ENCODE measurements at places on chromosomes 1 and 21.

GRCh38 chr1:67880056-67880601 is 46.9 kb upstream of the GNG12 start:
- DNase-seq = no peak

GRCh38 chr1:38003261-38004250 is 1.8 kb downstream of the FHL3 start:
- DNase-seq = no peak

GRCh38 chr1:8815582-8816151 is 1.8 kb downstream of the RERE start:
- DNase-seq = no peak

DNA sequence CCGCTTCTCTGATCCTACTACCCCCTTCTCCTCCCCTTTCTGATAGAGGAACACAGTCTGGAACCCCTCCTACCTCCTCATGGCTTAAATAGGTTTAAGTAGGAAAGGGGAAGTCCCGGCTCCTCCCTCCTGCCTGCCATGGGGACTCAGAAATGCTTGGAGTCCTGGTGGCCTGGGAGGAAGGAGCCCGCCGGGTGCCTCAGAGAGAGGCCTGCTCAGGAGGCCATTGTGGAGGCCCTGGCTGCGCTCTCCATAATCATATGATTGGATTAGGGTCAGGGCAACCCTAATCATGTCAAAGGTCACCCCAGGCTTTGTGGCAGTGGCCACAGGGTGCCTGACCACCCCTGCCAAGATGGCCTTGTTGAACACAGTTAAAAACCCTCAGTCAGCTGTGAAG is 29.0 kb downstream of the WNT3A start:
- DNase-seq = no peak

GRCh38 chr1:97919585-97920261 is 1.1 kb downstream of the DPYD start:
- no peak for DNase-seq

- DNase-seq = no peak
These were observed 58.0 kb downstream of the ACBD3 start for GRCh38 chr1:226128487-226129075.

DNA sequence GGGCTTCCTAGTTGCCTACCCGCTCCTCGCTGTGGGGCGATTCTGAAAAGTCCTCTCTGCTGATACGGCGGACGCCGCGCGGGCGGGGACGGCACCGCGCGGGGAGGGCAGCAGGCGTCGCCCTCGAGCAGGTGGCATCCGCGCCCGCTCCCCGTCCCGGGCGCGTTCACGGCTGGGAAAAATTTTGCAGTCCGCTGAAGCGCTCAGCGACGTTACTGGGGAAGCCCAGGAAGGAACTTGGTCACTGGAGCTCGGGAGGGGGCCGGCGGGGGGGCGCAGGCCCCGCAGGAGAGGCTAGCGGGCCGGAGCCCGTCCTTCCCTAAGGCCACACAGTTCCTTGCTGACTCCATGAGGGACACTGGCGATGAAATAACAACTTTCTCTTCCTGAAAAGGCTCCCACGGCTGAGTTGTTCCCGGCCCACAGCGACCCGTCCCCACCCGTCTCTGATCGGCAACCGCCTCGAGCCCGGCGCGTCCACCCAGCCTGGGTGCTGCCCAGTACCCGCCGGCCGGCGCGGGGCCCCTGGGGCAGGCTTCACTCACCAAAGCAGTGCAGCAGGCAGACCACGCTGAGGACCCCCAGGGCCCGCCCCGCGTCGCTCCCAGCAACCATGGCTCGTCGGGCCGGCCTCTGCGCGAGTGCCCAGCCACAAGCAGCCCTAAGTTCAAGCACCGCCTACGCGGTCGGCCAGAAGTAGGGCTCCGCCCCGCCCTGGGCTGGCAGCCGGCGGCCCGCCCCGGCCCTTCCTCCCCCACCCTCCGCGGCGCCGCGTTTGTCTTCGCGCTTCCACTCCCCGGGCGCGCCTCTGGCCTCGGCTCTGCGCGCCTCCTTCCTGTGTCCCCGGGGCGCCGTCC is at the start of gene CD58:
Gene CD58 (minus strand): TSS at position 669 of the 857 bp plus-strand sequence. CDS start 54 bp downstream, at position 615.
- DNase-seq = no peak

GRCh38 chr1:61441723-61442262 is 283.1 kb downstream of the TM2D1 start:
- DNase-seq = no peak

DNA sequence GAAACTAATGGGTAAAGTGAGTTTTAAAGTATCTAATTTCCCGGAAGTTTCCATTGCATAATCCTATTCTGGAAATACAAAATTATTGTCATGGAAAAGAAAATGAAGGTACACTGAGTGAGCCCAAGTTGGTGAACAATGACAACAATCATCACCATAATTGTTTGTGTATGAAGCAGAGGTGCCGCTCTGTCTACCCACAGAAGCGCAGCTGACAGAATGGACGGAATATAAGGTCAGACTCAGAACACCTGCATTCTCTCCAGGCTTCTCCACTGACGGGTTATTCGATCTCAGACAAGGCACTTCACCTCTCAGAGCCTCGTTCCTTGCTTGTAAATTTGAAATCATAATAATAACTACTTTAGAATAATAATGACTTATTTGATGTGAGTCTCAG is 99.1 kb upstream of the NGF start:
- no peak for DNase-seq

DNA sequence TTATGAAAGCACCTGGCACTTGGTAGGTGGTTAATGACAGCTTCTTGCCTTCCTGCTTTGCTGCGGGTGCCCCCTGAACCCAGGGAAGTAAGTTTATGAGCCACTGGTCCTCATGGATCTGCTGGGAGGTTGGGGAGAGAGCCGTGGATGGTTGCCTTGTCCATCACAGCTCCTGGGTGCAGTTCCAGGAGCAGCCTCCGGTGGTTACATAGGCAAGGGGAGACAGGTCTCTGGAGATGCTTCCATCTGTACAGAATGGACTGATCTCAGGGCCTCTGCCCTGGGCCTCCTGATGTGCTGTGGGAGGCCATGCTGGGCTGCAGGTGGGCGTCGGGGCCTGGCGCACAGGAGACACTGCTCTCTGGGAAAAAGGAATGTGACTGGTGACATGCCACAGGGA is 31.6 kb upstream of the ARHGEF10L start:
- no peak for DNase-seq

GRCh38 chr1:36203554-36204346 is 20.5 kb upstream of the THRAP3 start:
- no peak for DNase-seq

DNA sequence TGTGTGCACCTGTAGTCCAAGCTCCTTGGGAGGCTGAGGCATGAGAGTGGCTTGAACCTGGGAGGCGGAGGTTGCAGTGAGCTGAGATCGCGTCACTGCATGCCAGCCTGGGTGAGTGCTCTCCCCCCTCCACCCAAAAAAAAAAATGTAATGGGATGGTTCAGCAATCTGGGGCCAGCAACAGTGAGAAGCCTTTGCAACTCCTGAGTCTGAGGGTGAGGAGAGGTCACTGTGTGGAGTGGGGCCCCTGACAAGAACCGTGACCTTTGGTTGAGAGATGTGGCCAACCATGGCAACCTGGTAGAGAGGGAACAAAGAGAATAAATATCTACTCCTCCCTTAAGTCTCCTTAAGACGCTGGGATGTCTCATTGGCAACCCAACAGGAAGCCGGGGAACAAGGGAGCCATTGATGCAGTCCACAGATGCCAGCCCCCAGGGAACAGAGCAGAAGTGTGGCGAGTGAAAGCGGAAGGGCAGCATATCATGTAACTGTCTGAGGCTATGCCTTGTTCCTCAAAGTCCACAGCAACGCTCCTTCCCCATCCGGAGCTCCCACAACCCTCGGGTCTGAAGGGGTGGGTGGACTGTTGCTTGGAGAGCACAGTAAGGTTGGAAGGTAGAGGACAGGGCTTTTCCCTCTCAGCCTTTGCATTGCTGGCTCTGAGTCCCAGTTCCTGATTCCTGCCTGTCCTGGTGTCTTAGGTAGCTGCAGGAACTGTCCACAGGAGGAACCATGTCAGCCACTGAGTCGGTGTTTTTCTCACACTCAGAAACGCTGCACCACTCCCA is 8.3 kb downstream of the TRNP1 start:
- no peak for DNase-seq

- DNase-seq = no peak
These were observed 64.0 kb downstream of the CCDC18 start for GRCh38 chr1:93244298-93245069.

- DNase-seq = peak; percentile 30
These were observed 266.2 kb downstream of the FOXD2 start for GRCh38 chr1:47703981-47704596.

GRCh38 chr1:18998016-18998724 is 41.7 kb upstream of the IFFO2 start:
- DNase-seq = no peak

DNA sequence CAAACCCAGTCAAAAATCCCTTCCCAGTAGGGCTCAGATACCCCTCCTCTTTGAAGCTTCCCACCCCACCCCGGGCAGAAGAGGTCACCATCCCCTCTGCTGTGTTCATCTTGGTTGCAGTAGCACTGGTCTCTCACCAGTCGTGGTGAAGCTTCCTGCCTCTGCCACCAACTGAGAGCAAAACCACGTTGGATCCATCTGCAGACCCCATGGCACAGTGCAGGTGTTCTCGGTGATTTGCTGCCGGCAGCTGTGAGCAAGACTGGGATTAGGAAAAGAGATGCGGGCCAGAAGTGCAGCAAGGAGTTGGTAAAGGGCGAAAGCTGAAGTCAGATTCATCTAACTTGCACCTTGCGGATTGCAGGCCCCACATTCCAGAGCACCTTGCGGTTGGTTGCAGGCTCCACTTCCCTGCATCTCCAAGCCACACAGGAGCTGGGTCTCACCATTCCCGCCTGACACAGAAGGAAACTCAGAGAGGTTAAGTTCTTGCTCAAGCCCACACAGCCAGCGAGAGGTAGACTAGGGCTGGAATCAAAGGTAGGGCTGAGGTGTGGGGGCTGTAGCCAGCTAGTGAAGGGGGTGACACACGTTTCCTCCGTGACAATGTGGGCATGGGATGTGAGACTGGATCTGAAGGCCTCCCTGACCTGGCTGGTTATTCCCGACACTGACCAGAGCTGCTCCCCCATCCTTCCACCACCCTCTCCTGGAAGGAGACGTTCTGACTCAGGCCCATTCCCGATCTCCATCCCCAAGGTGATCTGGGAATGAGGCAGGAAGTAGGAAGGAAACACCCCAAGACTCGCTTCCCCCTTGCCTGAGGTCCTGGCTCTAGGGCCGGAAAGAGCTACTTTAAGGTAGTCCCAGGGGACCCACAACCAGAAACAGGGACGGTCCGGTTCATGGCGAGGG is 3.3 kb upstream of the FAM110D start:
- no peak for DNase-seq

DNA sequence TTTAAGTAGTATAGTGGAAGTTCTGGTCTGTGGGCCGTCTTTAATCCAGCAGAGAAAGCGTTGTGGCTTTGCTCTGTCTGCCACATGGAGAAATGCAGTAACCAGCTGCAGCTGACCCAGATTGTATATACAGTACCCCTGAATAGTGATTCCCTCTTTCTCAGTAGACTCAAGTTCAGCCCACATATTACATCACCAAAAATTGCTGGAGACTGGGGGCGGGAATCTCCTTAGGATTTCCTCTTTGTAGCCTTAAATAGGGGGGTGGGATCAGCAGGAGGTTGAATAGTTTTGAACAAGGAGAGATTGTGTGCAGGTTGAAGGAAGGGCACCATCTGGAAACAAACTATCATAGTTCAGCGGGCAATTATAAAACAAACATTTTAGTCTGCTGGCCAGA is at the start of gene ANGPTL1:
Gene ANGPTL1 (minus strand): TSS at position 134 of the 400 bp plus-strand sequence. CDS start 5,301 bp downstream, outside the sequence.
- no peak for DNase-seq

GRCh38 chr1:4517186-4517954 is 137.0 kb upstream of the AJAP1 start:
- DNase-seq = no peak

DNA sequence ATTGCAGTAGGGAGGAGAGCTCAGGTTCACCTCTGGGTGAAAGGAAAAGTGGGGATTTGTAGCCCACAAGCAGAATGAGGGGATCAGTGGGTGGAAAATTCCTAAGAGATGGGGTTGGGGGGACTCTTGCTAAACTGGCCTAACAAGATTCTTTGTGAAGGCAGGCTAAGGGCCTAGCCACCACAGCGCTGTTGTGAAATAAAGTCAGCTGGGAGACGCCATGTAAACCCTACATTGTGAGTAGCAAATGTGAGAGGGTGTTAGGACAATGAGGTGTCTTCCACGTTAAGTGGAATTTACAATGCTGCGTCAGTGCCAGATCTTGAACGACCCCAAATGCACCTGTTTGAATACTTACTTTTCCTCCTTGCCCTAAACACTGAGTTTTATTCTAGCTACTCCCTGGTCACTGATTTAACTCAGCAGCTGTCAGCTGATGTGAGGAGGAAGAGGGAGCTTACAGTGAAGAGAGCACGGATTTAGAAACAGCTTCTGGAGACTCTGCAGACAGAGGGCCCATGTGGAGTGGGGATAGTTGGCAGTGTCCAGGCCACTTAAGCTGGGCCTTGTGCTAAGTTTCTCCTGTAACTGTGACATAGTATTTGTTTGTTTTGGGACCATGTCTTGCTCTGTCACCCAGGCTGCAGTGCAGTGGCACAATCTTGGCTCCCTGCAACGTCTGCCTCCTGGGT is 17.3 kb downstream of the PDPN start:
- DNase-seq = no peak

DNA sequence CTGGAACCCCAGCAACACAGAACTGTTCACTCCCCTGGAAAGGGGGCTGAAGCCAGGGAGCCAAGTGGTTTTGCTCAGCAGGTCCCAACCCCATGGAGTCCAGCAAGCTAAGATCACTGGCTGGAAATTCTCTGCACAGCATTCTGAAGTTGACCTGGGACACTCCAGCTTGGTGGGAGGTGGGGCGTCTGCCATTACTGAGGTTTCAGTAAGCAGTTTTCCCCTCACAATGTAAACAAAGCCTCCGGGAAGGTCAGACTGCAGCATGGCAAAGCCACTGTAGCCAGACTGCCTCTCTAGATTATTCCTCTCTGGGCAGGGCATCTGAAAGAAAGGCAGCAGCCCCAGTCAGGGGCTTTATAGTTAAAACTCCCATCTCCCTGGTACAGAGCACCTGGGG is 59.7 kb downstream of the INKA2 start:
- DNase-seq = no peak

- no peak for DNase-seq
These were observed 70.0 kb downstream of the CLCA4 start for GRCh38 chr1:86616871-86617270.

DNA sequence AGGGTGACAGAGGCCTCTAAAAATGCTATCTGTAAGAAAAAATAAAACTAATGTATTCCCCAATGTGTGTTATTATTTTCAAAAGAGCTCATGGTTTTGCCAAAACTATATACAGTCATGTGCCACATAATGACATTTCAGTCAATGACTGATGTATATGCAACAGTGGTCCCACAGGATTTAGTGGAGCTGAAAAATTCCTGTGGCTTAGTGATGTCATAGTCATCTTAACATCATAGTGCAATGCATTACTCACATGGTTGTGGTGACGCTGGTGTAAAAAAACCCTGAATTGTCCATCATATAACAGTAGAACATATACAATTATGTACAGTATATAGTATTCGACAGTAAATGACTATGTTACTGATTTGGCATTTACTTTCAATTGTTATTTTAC is 172.4 kb downstream of the CACNA1E start:
- no peak for DNase-seq

DNA sequence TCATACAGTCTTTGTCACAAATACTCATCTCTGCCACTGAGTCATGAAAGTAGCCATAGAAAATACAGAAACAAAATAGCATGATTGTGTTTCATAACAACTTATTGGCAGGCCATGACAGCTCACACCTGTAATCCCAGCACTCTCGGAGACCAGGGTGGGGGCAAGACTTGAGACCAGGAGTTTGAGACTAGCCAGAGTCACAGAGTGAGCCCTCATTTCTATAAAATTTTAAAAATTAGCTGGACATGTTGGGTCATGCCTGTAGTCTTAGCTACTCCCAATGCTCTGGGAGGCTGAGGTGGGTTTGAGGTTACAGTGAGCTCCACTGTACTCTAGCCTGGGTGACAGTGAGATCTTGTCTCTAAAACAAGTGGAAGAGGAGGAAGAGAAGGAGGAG is 411.1 kb downstream of the PCP4 start:
- no peak for DNase-seq
